ENCODE measurements at places on chromosomes 1 and 21. TPM values are rescaled to one million over a fixed set of nuclear protein-coding genes. Genes with fewer than 3 reads are reported as not detected.

MCOLN3 gene
- 1.3 TPM for polyA plus RNA-seq

GRCh38 chr1:196608390-196609369 is at the start of gene KCNT2:
Gene KCNT2 (minus strand): TSS chr1:196608440. CDS start chr1:196608309, 131 bp downstream.
- peak within 1 kb of the TSS; percentile 65 for H3K27ac ChIP-seq
- H3K36me3 ChIP-seq, result no peaks in the 10 kb centered on the region
- DNase-seq, result peak; percentile 84
- no peaks in the 10 kb centered on the region for H3K4me1 ChIP-seq

TMEM183A gene
- 74.2 TPM for polyA plus RNA-seq

GPR89B gene
- 26.7 TPM for polyA plus RNA-seq

- no peaks in the 10 kb centered on the region for H3K36me3 ChIP-seq
- peaks cover 13% of the 10 kb centered on the region for H3K4me1 ChIP-seq
- no peaks in the 10 kb centered on the region for H3K27me3 ChIP-seq
- H3K27ac ChIP-seq, result no peak overlapping the region
Measured at GRCh38 chr1:41485605-41486004, 1.1 kb upstream of the EDN2 start.

GRCh38 chr1:62068416-62068843 is 126.2 kb upstream of the L1TD1 start:
- DNase-seq, result no peak
- H3K27ac ChIP-seq, result peak overlapping the region; percentile 15
- no peaks in the 10 kb centered on the region for H3K4me1 ChIP-seq
- no peak overlapping the region for H3K4me3 ChIP-seq
- H3K36me3 ChIP-seq, result no peaks in the 10 kb centered on the region

COL16A1 gene
- 120 TPM for polyA plus RNA-seq

LIPI gene
- 0.30 TPM for polyA plus RNA-seq

CYP4Z1 gene
- 0.10 TPM for polyA plus RNA-seq

- H3K27me3 ChIP-seq, result no peaks in the 10 kb centered on the region
- peaks cover 41% of the 10 kb centered on the region for H3K36me3 ChIP-seq
- H3K27ac ChIP-seq, result no peak overlapping the region
- H3K4me3 ChIP-seq, result no peak overlapping the region
- H3K4me1 ChIP-seq, result peaks cover 14% of the 10 kb centered on the region
Measured at GRCh38 chr1:184810735-184811343, 56.2 kb upstream of the EDEM3 start.

DNA sequence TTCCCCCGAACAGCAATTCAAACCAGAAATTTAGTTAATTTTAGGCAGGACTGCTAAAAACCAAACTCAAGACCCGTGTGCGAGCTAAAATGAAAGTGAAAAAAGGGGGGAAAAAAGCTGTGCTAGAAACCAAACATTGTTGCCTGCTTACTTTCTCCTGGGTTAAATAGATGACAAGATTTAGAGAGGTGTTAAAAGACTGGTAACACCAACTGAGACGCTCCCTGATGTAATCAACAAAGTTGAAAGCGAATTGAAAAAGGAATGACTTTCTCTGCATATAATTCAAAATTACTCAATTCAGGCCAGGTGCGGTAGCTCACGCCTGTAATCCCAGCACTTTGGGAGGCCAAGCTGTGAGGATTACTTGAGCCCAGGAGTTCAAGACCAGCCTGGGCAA is 6.8 kb downstream of the CDCA8 start:
- H3K36me3 ChIP-seq, result peaks cover 34% of the 10 kb centered on the region
- no peaks in the 10 kb centered on the region for H3K4me1 ChIP-seq
- no peaks in the 10 kb centered on the region for H3K27me3 ChIP-seq
- no peak overlapping the region for H3K27ac ChIP-seq
- no peak overlapping the region for H3K4me3 ChIP-seq

GRCh38 chr1:17117451-17118265 is 1.6 kb downstream of the PADI2 start:
- H3K36me3 ChIP-seq, result no peaks in the 10 kb centered on the region
- H3K4me3 ChIP-seq, result no peak overlapping the region

ARL8A gene
- polyA plus RNA-seq, result 40.9 TPM

GRCh38 chr1:12591267-12591938 is 26.6 kb downstream of the DHRS3 start:
- H3K4me3 ChIP-seq, result no peak overlapping the region
- DNase-seq, result no peak
- peaks cover 17% of the 10 kb centered on the region for H3K4me1 ChIP-seq
- peaks cover 19% of the 10 kb centered on the region for H3K27me3 ChIP-seq

GRCh38 chr1:151920149-151920548 is 10.8 kb upstream of the THEM4 start:
- no peak overlapping the region for H3K4me3 ChIP-seq
- H3K27ac ChIP-seq, result no peak overlapping the region
- H3K36me3 ChIP-seq, result no peaks in the 10 kb centered on the region
- DNase-seq, result no peak
- H3K4me1 ChIP-seq, result no peaks in the 10 kb centered on the region

RER1 gene
- 89.6 TPM for polyA plus RNA-seq

- no peak overlapping the region for H3K27ac ChIP-seq
- no peak overlapping the region for H3K4me3 ChIP-seq
- H3K4me1 ChIP-seq, result peaks cover 9% of the 10 kb centered on the region
- H3K36me3 ChIP-seq, result peaks cover 67% of the 10 kb centered on the region
Measured at GRCh38 chr1:35854989-35855700, 27.9 kb upstream of the AGO1 start.

GRCh38 chr21:43834146-43834905 is 30.7 kb upstream of the AGPAT3 start:
- no peaks in the 10 kb centered on the region for H3K4me1 ChIP-seq
- peaks cover 29% of the 10 kb centered on the region for H3K27me3 ChIP-seq
- H3K36me3 ChIP-seq, result no peaks in the 10 kb centered on the region
- no peak overlapping the region for H3K4me3 ChIP-seq
- no peak for DNase-seq
- H3K27ac ChIP-seq, result no peak overlapping the region

BRINP3 gene
- 9.2 TPM for polyA plus RNA-seq
